ENCODE measurements at places on chromosomes 13 and 19.
A peak's percentile ranks its signal among the peaks of the same experiment; 100 is the strongest.

GRCh38 chr19:13946414-13946813 is 5.9 kb upstream of the DCAF15 start:
- H3K4me1 ChIP-seq: no peaks in the 10 kb centered on the region
- DNase-seq: no peak
- no peak overlapping the region for H3K4me3 ChIP-seq

- H3K36me3 ChIP-seq: peaks cover 2% of the 10 kb centered on the region
- H3K27ac ChIP-seq: peak overlapping the region; percentile 82
Measured at GRCh38 chr19:55461974-55462626, 658 bp upstream of the ISOC2 start.

DNA sequence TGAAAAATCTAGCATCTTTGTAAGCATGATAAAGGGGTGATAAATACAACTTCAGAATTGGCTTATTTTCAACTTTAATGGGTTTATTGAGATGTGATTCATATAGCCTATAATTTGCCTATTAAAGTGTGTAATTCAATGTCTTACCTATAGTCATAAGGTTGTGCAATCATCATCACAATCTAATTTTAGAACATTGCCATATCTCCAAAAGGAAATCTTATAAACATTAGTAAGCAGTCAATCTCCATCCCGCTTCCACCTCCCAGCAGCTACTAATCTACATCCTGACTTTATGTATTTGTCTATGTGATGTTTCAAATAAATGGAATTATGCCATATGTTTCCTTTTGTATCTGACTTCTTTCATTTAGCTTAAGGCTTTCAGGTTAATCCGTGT is 145.2 kb upstream of the KLHL1 start:
- H3K4me1 ChIP-seq: no peaks in the 10 kb centered on the region
- no peak overlapping the region for H3K27ac ChIP-seq
- no peaks in the 10 kb centered on the region for H3K27me3 ChIP-seq

- H3K36me3 ChIP-seq: peaks cover 12% of the 10 kb centered on the region
- no peaks in the 10 kb centered on the region for H3K27me3 ChIP-seq
- peaks cover 66% of the 10 kb centered on the region for H3K4me1 ChIP-seq
Measured at GRCh38 chr19:19405971-19406877, 749 bp downstream of the GATAD2A start.

GRCh38 chr19:10269333-10270179 is 1.4 kb upstream of the ICAM1 start:
- H3K27me3 ChIP-seq: no peaks in the 10 kb centered on the region
- DNase-seq: peak; percentile 88
- peak overlapping the region; percentile 87 for H3K4me3 ChIP-seq
- H3K36me3 ChIP-seq: peaks cover 13% of the 10 kb centered on the region
- H3K4me1 ChIP-seq: peaks cover 38% of the 10 kb centered on the region

DNA sequence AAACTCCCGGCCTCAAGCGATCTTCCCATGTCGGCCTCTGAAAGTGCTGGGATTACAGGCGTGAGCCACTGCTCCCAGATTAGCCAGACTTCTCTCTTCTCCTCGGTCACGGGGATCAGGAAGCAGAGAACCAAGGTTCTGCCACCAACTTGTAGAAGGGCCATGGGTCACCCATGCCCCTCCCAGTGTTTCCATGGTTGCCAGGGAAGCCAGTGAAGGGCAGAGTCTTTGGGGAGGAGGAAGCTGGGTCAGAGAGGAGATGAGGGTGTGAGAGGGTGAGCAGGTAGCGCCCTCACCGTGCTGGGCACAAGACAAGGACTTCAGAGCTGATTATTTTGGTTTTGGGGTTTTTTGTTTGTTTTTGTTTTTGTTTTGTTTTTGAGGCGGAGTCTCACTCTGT is 77.1 kb downstream of the GNG7 start:
- peak overlapping the region; percentile 94 for H3K27ac ChIP-seq
- H3K4me3 ChIP-seq: peak overlapping the region; percentile 72
- no peak for DNase-seq
- peaks cover 97% of the 10 kb centered on the region for H3K4me1 ChIP-seq
- no peaks in the 10 kb centered on the region for H3K27me3 ChIP-seq

All from activated B cell treated with CpG ODN at 0.5 μM for 24 hours (primary cell).